ENCODE measurements at places on chromosomes 11 and 22.

- DNase-seq = peak; percentile 31
Measured at GRCh38 chr22:23055449-23056179, 14.7 kb upstream of the GNAZ start.

DNA sequence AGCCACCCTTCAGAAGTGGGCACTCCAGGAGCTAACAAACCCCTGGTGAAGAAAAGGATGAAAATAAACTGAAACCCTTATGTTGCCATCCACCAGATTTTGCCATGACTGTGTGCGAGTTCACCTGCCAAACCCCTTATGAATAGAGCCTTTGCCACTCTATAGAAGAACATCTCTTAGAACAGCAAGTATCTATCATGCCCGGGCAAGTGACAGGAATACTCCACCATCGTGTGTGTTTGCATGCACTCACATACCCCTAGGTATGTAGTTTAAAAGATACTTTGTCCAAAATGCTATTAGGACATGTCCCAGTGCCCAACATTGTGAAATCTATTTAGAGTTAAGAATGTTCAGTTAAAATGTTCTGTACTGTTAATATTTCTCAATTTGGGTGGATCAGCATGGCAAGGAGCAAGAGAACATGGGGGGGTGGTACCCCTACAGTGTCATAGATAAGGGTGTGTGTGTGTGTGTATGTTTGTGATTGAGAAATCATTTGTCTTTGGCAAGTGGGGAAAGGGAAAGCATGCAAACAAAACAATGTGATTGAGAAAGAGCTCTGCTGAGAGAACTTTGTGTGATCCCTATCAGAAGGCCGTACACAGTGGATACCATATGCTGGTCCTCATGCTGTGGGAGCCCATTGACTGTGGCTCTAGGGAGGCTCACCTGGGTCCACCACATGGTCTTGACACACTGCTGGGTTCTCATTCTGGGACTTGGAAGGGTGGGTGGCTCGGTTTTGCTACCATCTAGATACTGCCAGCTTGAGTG, 94.9 kb downstream of the ZBTB16 start:
- DNase-seq = no peak

DNA sequence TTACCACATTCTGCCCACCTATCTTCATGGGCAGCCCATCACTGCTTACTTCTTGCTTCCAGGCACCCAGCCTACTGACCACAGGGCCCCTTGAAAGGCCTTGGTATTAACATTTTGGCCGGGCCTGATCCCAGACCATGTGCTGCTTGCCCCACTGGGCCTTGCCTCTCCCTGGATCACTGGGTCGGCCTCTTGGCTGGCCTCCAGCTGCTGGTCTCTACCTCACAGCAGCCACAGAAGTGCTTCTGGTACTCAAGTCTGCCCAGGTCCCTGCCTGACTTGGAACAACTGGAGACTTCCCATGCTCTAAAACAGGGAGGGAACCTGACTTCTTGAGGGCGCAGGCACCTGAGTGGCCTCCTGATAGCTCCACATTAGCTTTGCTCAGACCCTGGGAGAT, 63.6 kb downstream of the THAP12 start:
- no peak for DNase-seq

GRCh38 chr11:93128574-93128973, 69.2 kb downstream of the SLC36A4 start:
- no peak for DNase-seq

GRCh38 chr22:39439170-39439569, 17.6 kb upstream of the MGAT3 start:
- no peak for DNase-seq

GRCh38 chr11:79439410-79439885, 1.4 kb downstream of the TENM4 start:
- no peak for DNase-seq

DNA sequence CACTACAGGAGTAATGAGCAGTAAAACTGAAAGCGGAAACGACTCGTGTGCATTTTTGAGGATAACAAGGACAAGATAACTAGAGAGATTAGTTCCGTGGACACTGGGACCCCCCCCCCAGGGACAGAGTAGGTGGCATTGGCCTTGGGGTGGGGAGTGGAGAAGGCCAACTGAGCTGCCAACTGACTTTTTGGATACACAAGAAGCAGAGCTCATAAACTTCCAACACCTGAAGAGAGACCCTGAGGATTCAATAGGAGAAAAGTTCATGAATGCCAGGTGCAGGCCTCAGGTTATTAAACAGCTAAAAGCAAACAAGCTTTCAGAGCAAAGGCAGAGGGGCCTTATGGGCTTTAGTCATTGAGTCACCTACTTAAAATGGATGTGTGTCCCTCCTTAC, 17.6 kb upstream of the PRSS23 start:
- DNase-seq = no peak

DNA sequence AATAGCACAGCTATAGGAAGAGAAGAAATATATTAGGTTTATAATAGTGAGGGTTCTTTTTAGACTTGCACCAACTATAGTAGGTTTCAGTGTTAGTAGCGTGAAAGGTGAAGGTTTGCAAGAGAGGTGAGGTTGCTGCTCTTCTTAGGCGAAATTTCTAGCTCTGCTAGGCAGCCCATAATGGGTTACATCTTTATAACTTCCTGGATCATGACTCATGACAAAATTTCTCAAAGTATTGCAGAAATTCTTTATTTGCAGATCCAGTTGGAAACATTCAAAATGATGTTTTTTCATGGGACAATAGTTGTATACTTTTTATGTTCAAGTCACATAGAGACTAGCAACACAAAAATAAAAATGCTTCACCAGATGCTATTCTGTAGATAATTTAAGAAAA, 260.0 kb downstream of the SOX6 start:
- DNase-seq = no peak

GRCh38 chr11:90594658-90595057, 371.8 kb upstream of the CHORDC1 start:
- DNase-seq = no peak

DNA sequence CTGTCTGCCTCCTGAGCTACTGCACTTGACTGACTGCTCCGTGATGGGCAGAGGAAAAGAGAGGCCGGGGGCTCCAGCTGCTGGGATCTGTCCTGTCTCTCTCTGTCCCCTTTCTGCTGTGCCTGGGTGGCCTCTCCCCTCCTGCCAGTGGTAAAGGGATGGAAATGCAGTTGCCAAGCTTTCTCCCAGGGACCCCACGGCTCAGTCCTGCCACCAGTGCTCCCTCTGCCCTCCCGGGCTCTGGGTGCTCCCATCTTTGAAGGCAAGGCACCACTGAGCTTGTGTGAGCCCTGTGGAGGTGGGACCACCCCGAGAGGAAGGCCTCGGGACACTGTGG, 32.0 kb downstream of the NADSYN1 start:
- DNase-seq = no peak

DNA sequence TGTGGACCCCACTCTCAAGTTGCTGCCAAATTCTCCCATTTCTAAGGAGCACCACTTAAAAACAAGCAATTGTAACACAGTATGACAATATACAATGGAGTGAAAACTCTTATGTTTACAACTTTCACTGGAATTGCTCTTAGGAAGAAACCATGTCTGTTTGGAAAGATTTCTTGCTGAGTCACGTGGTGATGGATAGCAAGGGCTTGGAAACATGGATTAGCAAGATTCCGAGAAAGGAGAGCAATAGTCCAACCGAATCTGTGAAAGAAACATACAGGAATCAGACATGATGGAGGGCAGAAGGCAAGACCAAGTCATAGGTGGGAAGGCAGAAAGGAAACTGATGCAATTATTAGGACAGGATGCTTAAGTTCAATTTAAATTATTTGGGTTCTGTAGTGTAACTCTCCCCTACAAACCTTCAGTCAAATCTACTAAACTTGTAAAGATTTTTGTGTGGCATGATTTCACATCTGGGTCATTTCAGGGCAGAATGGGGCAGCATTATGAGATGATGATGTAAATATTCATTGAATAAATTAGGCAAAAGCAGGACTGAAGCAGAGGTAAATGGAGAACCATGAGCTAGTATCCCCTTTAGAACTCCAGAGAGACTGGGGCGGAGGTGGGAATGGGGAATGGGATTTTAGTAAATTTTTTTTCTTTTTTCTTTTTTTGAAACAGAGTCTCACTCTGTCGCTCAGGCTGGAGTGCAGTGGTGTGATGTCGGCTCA, 27.8 kb upstream of the THY1 start:
- no peak for DNase-seq

DNA sequence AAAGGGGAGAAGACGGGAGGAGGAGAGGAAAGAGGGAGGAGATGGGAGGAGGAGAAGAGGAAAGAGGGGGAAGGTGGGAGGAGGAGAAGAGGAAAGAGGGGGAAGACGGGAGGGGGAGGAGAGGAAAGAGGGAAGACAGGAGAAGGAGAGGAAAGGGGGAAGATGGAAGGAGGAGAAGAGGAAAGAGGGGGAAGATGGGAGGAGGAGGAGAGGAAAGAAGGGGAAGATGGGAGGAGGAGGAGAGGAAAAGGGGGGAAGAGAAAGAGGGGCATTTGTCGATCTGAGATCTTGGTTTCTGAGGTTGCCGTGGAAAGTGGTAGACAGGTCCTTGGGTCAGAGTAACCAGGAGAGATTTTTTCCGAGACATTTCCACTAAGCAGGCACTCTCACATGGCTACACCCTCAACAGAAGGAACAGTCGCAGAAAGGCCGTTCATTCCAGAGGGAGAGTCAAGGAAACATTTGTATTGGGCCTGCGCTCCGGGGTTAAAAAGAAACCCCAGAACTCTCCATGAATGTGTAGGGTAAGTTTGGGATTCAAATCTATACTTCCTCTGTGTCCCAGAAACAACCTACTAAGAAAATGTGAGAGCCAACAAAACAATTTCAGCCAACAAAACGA, 39.8 kb upstream of the CARS1 start:
- DNase-seq = no peak

- DNase-seq = no peak
Measured at GRCh38 chr22:47515384-47516125, 753.1 kb downstream of the TBC1D22A start.

DNA sequence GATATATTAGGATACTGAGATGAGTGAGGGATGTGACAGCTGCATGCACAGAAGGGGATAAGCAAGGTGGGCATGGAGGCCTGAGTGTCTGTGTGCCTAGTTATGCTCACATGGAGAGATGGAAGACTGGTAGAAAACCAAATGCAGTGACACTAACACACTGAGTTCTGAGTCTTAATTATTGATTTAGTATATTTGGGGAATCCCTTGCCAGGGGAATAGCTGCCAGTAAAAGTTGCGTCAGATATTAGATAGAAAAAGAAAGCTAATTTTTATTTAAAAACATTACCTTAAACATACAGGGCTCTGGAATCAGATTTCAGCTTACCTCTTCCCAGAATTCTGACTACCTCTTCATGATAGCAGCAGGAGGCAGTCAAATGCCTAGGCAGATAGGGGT, 620.5 kb downstream of the METTL15 start:
- DNase-seq = no peak

DNA sequence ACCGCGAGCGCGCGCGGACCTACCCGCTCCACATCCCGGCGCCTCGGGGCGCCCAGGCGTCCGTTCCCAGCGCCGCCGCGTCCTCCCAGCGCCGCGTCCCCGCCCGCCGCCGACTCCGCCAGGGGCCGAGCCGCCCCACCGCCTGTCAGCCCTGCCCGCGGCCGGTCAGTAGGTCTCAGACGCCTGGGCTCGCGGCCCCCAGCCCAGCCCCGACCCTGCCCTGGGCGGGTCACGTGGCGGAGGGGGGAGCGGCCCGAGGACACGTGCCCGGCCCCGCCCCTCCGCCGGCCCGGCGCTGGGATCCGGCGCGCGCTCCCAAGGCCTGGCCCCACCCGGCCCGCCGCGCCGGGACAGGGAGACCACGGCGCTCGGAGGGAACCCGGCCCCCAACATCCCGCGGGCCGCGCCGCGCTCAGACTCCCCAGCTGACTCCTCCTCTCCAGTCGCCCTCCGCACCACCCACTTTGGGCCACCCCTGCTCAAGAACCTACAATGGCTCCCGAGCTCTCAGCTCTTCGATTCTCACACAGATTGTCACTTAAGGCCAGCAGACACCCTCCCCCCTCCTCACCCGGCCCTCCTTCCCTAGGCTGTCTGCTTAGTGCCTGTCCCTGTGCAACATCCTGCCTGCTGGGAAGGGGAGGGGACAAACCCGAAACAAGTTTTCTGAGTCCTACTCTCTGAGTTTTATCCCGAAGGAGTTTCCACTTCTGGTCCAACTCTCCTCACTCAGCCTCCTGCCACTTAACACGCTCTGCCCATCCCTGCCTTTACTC, at the start of gene RAB3IL1:
Gene RAB3IL1 (minus strand): TSS at position 233 of the 776 bp plus-strand sequence. CDS start 199 bp downstream, at position 34.
- DNase-seq = peak; percentile 92

- DNase-seq = peak; percentile 72
Measured at GRCh38 chr11:127071606-127072005, 71.0 kb upstream of the KIRREL3 start.

DNA sequence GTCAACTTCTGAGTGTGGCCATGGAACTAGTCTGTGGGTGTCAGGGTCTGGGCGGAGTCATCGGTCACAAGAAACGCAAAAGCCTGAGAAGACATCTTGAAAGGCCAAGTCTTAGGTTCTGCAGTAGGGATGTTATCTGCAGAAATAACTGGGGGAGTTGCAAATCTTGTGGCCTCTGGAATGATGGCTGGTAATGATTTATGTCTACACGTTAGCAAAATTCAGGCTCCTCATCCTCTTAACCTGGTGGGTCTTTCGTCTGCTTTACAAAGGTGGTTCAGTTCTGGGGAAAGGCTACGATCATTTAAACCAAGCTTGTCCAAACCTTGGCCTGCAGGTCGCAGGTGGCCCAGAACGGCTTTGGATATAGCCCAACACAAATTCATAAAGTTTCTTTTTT, 7.4 kb upstream of the CYB5R3 start:
- DNase-seq = no peak

DNA sequence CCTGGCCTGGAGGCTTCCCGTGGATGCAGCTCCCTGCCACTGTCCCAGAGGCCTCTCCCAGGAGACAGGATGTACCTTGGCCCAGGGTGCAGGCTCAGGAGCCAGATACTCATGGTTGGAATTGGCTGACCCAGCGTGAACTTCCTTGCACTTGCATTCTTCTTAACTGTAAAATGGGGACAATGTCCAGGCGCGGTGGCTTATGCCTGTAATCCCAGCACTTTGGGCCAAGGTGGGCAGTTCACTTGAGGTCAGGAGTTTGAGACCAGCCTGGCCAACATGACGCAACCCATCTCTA, 20.1 kb upstream of the ST3GAL4 start:
- DNase-seq = no peak

DNA sequence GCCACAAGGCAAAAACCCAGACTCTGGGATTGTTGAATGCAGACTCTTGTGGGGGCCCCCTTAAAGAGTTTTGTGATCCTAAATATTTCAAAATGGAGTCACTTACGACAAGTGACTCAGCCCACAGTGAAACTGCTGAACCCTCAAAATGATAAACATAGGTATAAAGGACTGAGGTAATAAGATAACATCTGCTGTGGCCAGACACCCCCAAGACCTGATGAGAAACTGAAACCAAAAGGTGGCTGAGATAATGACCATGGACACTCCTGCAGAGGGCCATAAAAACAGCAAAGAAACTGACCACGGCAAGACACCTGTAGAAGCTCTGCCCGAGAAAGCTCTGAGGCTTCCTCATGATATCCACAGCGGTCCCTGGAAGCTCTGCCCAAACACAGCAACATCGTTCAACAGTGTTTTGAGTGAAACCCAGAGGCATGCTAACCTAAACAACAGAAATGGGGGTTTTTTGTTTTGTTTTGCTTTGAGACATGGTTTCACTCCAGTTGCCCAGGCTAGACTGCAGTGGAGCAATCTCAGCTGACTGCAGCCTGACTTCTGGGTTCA, 1.6 kb upstream of the PLAAT4 start:
- DNase-seq = no peak

- no peak for DNase-seq
Measured at GRCh38 chr11:86632499-86633269, 39.7 kb downstream of the ME3 start.

- no peak for DNase-seq
Measured at GRCh38 chr11:106608677-106609076, 409.6 kb downstream of the GUCY1A2 start.
